Fibroblast of the aortic adventitia (primary cell): ENCODE measurements at places on chromosomes 2 and 18.

DNA sequence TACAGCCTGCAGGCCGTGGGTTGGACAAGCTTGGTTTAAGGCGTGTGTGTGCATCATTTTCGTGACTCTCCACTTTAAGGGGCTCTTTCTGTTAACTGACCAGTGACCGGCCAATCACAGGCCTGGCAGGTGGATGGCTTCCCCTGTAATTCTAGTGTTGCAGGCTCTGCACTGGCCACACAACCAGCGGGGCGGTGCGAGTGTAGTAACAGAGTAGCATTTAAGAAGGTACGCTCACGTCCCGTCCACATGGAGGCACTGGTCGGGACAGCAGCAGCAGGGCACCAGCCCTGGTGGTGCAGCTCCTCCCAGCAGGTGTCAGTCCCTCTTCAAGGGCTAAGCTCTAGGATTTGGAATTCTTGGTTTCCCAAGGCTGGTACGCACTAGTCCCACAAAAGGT, 8.0 kb upstream of the ANO7 start:
- DNase-seq = no peak

DNA sequence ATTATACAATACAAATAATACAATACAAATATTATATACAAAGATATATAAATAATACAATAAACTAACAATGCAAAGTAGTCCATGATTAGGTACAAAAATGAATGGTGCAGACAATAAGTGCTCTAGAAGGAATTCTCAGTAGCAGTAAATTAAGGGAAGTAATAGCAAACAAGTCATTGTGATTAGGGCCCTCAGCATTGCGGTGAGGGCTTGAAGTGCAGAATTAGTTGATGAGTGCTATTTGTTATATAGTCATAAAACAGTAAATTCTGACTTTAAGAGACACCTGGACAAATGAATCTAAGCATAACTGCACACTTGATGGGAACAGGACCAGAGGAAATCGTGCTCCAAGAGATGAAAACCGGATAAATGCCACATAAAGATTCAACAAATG, 74.9 kb downstream of the ANKRD44 start:
- DNase-seq = no peak

- DNase-seq = no peak
Measured at GRCh38 chr2:232321156-232321816, 57.3 kb upstream of the ALPP start.

- no peak for DNase-seq
Measured at GRCh38 chr2:153474407-153474806, 4.2 kb downstream of the RPRM start.

DNA sequence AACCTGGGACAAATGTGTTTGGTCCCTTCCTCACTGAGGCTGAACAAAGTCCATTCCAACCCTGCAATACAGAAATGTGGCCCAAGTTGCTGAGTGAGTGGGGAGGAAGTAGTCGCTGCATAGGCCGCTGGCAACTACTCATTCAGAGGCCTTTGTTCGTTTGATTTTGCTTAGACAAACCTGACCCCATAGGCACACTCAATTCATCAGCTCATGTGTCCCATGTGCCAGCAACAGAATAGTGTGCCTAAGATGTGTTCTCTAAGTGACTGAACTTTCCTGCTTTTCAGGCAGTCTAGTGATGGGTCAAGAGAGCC, 23.0 kb downstream of the PTPN18 start:
- no peak for DNase-seq
